Renal pelvis (tissue), 12 donors: ENCODE measurements at places on chromosomes 11 and 22. TPM values are rescaled to one million over a fixed set of nuclear protein-coding genes. Genes with fewer than 3 reads are reported as not detected.

Gene PHRF1
- polyA plus RNA-seq: 30.4 TPM

Gene FGF19
- polyA plus RNA-seq: 1.1 TPM

Gene RAPSN
- polyA plus RNA-seq: 0.23 TPM

Gene PUS3
- 15.5 TPM for polyA plus RNA-seq

Gene GAB2
- polyA plus RNA-seq: 19.8 TPM

Gene BDNF
- 1.9 TPM for polyA plus RNA-seq

Gene ISX
- polyA plus RNA-seq: 0.30 TPM

Gene WNT11
- 18.2 TPM for polyA plus RNA-seq

Gene RFPL2
- 0.28 TPM for polyA plus RNA-seq

Gene ZNF215
- polyA plus RNA-seq: 3.0 TPM

Gene CHRNA10
- polyA plus RNA-seq: 2.9 TPM

Gene CTSF
- polyA plus RNA-seq: 108 TPM

Gene NOL12
- polyA plus RNA-seq: 22.4 TPM

Gene TNNT3
- polyA plus RNA-seq: 12.5 TPM

Gene BTBD18
- polyA plus RNA-seq: 0.14 TPM

Gene PLEKHB1
- 16.7 TPM for polyA plus RNA-seq

Gene DSCAML1
- polyA plus RNA-seq: 2.4 TPM

Gene SLC22A8
- 44.8 TPM for polyA plus RNA-seq

Gene ASPHD2
- 3.9 TPM for polyA plus RNA-seq

Gene OR51B4
- polyA plus RNA-seq: 0.09 TPM

Gene PAX6
- 0.08 TPM for polyA plus RNA-seq

Gene CELSR1
- polyA plus RNA-seq: 29.4 TPM

Gene SYT13
- polyA plus RNA-seq: 11.5 TPM

Gene PARVA
- 108 TPM for polyA plus RNA-seq

Gene CHRDL2
- 0.31 TPM for polyA plus RNA-seq

Gene TYMP
- polyA plus RNA-seq: 2.0 TPM

Gene HPX
- polyA plus RNA-seq: 6.4 TPM

Gene CCDC81
- polyA plus RNA-seq: 1.0 TPM

Gene OR8D4
- not detected for polyA plus RNA-seq

Gene OR8G1
- polyA plus RNA-seq: not detected

Gene MRGPRX3
- polyA plus RNA-seq: not detected

Gene C11orf71
- 18.0 TPM for polyA plus RNA-seq

Gene TIMP3
- polyA plus RNA-seq: 121 TPM

Gene HEPN1
- 1.8 TPM for polyA plus RNA-seq

Gene MRGPRF
- 26.5 TPM for polyA plus RNA-seq

Gene MTMR2
- polyA plus RNA-seq: 51.1 TPM

Gene TFIP11
- 42.9 TPM for polyA plus RNA-seq

Gene SMCO4
- 16.3 TPM for polyA plus RNA-seq

Gene SGSM1
- polyA plus RNA-seq: 3.4 TPM

Gene BEST1
- 5.1 TPM for polyA plus RNA-seq

Gene SPECC1L
- polyA plus RNA-seq: 47.4 TPM

Gene ARRB1
- polyA plus RNA-seq: 22.7 TPM

Gene TMPRSS13
- polyA plus RNA-seq: 0.92 TPM

Gene CCDC87
- 0.37 TPM for polyA plus RNA-seq

Gene TREH
- polyA plus RNA-seq: 3.0 TPM

Gene GSTT2
- 1.3 TPM for polyA plus RNA-seq

Gene LRRC4C
- 13.3 TPM for polyA plus RNA-seq

Gene DCHS1
- 40.5 TPM for polyA plus RNA-seq

Gene WBP2NL
- 7.7 TPM for polyA plus RNA-seq

Gene EP300
- polyA plus RNA-seq: 55.3 TPM

Gene FAM180B
- 0.65 TPM for polyA plus RNA-seq
